ENCODE measurements at places on chromosomes 5 and 9. TPM values are rescaled to one million over a fixed set of nuclear protein-coding genes. Genes with fewer than 3 reads are reported as not detected.

Gene SPEF2
- 0.15 TPM for total RNA-seq

Gene LSM11
- total RNA-seq = 5.4 TPM

Gene PTGES
- 2.5 TPM for total RNA-seq

Gene DOK3
- total RNA-seq = 9.0 TPM

Gene KCNMB1
- total RNA-seq = 0.21 TPM

Gene ARHGEF37
- 1.1 TPM for total RNA-seq

Gene IFNA13
- total RNA-seq = not detected

GRCh38 chr5:141084487-141084989 lies 9.9 kb upstream of the PCDHB2 start:
- H3K4me3 ChIP-seq = peak overlapping the region; percentile 90
- peak overlapping the region; percentile 97 for H3K27ac ChIP-seq
- DNase-seq = peak; percentile 68
- peaks cover 16% of the 10 kb centered on the region for H3K4me1 ChIP-seq
- H3K36me3 ChIP-seq = no peaks in the 10 kb centered on the region

DNA sequence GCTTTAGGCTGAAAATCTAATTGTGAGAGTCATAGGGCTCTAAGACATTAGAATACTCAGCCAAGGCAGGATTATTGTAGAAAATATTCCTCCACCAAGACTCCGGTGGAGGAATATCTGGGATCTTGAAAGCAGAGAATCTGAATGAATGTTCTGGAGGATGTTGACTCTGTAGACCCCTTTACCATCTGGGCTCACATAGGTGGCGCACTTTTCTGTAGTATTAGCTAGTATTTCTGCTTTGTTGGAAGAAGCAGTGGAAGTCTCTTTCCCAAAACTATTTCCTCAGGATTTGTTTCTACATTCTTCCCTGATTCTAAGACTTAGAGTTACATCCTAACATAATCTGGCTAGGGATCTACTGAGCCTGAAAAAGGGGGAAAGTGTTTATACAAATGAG lies 752.4 kb upstream of the SEMA6A start:
- no peak for DNase-seq
- H3K36me3 ChIP-seq = peaks cover 23% of the 10 kb centered on the region
- H3K4me1 ChIP-seq = no peaks in the 10 kb centered on the region
- H3K4me3 ChIP-seq = no peak overlapping the region
- no peak overlapping the region for H3K27ac ChIP-seq
- H3K27me3 ChIP-seq = no peaks in the 10 kb centered on the region

- H3K27ac ChIP-seq = no peak overlapping the region
- H3K4me1 ChIP-seq = no peaks in the 10 kb centered on the region
- no peak overlapping the region for H3K4me3 ChIP-seq
- no peaks in the 10 kb centered on the region for H3K27me3 ChIP-seq
Observed at GRCh38 chr5:3346111-3346820, 249.4 kb upstream of the IRX1 start.

GRCh38 chr5:143073766-143074165 lies 303.6 kb downstream of the ARHGAP26 start:
- peaks cover 29% of the 10 kb centered on the region for H3K36me3 ChIP-seq
- H3K4me1 ChIP-seq = peaks cover 19% of the 10 kb centered on the region
- no peak overlapping the region for H3K4me3 ChIP-seq
- no peak for DNase-seq
- no peaks in the 10 kb centered on the region for H3K27me3 ChIP-seq

GRCh38 chr5:124665625-124666024 lies 80.8 kb downstream of the ZNF608 start:
- no peaks in the 10 kb centered on the region for H3K36me3 ChIP-seq
- H3K27me3 ChIP-seq = peaks cover 9% of the 10 kb centered on the region
- no peak overlapping the region for H3K4me3 ChIP-seq

GRCh38 chr9:124259158-124259808 lies 1.5 kb downstream of the NEK6 start:
- no peaks in the 10 kb centered on the region for H3K36me3 ChIP-seq
- no peak for DNase-seq
- peaks cover 55% of the 10 kb centered on the region for H3K4me1 ChIP-seq
- peak overlapping the region; percentile 87 for H3K4me3 ChIP-seq
- H3K27me3 ChIP-seq = peaks cover 2% of the 10 kb centered on the region

DNA sequence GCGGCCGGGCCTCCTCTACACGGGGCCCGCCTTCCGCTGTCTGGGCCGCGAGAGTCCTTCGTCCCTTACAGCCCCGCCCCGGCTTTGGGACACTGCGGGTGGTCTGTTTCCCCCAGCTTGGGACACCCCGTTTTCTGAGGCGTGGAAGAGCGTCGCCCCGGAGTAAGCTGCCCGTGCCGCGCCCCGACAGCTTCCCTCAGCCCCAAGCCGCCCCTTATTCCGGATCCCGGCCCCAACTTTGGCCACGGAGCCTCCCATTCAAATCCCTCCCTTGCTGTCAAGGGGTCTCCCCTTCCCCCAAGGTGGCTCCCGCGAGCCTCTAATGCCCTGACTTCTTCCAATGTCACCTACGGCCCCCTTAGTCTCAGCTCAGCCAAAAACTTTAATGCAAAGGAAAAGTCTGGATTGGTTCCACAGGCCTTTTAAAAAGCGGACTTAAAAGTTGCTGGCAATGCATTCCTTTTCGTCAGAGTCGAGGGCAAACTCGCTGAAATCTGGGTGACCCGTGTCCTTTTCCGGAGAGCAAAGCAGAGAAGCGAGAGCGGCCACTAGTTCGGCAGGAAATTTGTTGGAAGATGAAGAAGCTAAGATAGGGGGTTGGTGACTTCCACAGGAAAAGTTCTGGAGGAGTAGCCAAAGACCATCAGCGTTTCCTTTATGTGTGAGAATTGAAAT lies 19.8 kb downstream of the EXOSC2 start:
- H3K27ac ChIP-seq = peak overlapping the region; percentile 80
- H3K36me3 ChIP-seq = no peaks in the 10 kb centered on the region
- peak overlapping the region; percentile 93 for H3K4me3 ChIP-seq
- DNase-seq = peak; percentile 42
- H3K27me3 ChIP-seq = no peaks in the 10 kb centered on the region

- no peak overlapping the region for H3K4me3 ChIP-seq
- no peaks in the 10 kb centered on the region for H3K27me3 ChIP-seq
- DNase-seq = no peak
- no peak overlapping the region for H3K27ac ChIP-seq
- peaks cover 34% of the 10 kb centered on the region for H3K4me1 ChIP-seq
Observed at GRCh38 chr5:125483609-125484008, 737.2 kb upstream of the ZNF608 start.

DNA sequence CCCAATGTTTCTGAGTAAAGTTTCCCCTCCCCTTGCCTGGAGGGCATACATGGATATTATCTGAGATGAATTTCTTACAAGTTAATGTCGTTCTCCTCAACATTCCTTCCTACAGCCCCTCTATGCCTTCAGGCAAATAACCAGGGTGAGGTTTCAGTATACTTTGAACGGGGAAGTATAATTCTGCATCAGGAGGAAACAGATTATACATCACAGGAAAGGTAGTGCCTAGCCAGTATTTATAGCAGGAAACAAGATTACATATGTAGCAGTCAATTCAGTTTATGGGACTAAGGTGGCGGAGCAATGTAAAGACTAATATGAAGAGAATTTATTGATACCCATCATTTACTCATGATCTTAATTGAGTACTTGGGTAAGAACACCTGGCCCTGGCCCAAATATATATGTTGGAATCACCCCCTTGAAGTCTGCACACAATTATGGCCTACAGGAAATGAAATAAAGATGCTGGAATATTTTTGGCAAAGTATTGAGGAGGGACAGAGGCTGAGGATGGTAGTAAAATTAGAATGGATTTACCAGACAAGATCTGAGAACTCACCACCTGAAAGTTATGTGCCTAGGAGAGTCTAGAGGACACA lies 661.1 kb downstream of the PTPRD start:
- H3K4me3 ChIP-seq = no peak overlapping the region
- no peak overlapping the region for H3K27ac ChIP-seq
- H3K27me3 ChIP-seq = no peaks in the 10 kb centered on the region
- H3K36me3 ChIP-seq = no peaks in the 10 kb centered on the region
- DNase-seq = no peak

DNA sequence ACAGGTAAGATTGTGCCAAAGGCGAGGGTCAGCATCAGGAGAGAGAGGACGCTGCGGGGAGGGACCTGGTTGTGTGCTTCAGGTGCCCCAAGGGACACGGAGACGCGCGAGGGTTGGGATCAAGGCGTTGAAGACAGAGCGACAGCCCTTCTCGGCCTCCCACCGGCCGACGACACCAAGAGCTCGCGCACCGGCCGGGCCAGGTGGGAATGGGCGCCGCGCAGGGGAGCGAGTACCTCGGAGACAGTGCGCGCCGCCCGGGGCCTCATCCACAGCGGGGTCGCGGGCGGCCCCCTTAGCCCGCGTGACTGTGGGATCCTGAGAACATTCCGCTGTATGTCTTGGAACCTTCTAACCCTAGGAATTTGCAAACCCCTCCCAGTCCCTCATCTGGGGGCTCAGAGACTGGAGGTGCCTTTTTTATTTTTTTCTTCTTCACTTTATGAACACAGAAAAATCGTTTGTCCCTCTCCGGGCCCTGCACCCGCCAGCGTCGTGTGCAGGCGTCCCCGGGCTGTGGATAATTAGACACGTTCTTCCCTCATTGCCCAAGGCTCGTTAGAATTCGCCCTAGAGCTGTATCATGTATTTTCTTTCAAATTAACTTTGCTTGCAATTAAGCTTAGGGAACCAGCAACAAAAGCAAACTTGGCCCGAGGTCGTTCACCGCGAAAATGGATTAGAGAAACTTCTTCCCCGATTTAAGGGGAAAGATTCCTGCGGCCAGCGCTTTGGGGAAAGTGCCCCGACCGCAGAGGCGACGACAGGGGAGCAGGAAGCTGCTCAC lies 4.8 kb downstream of the FOXE1 start:
- DNase-seq = peak; percentile 46
- H3K36me3 ChIP-seq = 0 out of 2 replicates have a peak, but pooled peaks cover 2% of the 10 kb centered on the region
- peaks cover 94% of the 10 kb centered on the region for H3K27me3 ChIP-seq
- peaks cover 30% of the 10 kb centered on the region for H3K4me1 ChIP-seq
- peak overlapping the region; percentile 63 for H3K4me3 ChIP-seq

- H3K4me3 ChIP-seq = no peak overlapping the region
- H3K27ac ChIP-seq = no peak overlapping the region
- no peak for DNase-seq
Observed at GRCh38 chr5:132017316-132017715, 5.9 kb upstream of the ACSL6 start.

DNA sequence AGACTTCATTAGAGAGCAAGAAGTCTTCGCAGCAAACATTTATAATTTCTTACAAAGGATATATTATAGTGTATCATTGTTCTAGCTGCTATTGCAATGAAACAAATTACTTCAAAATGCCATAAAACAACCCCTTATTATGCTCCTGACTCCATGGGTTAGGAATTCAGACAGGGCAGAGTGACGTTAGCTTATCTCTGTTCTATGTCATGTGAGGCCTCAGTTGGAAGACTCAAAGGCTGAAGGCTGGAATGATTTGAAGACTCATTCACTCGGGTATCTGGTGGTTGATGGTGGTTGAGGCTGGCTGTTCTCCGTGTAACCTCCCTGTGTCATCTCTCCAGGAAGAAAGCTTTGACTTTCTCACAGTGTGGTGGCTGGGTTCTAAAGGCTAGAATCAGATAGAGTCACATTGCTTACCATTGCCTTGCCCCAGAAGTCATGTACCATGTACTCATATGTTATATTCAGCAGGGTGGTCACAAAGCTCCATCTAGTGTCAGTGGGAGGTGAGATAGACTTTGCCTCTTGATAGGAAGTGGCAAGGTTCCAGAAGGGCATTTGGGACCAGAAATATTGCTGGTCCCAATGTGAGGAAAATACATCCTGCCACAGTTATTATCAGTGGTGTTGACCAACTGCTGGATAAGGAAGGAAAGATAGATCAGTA lies 226.9 kb downstream of the TMEM38B start:
- no peaks in the 10 kb centered on the region for H3K27me3 ChIP-seq
- peaks cover 7% of the 10 kb centered on the region for H3K36me3 ChIP-seq
- no peak overlapping the region for H3K27ac ChIP-seq
- DNase-seq = no peak

- H3K4me3 ChIP-seq = no peak overlapping the region
- no peaks in the 10 kb centered on the region for H3K4me1 ChIP-seq
- H3K27me3 ChIP-seq = no peaks in the 10 kb centered on the region
- H3K27ac ChIP-seq = no peak overlapping the region
Observed at GRCh38 chr9:35350827-35351549, 138.9 kb upstream of the RUSC2 start.

- H3K4me1 ChIP-seq = peaks cover 6% of the 10 kb centered on the region
- no peaks in the 10 kb centered on the region for H3K36me3 ChIP-seq
- no peak overlapping the region for H3K27ac ChIP-seq
- H3K27me3 ChIP-seq = no peaks in the 10 kb centered on the region
Observed at GRCh38 chr5:172559004-172559932, 81.8 kb upstream of the NEURL1B start.

- no peak for DNase-seq
- no peaks in the 10 kb centered on the region for H3K4me1 ChIP-seq
- H3K27me3 ChIP-seq = no peaks in the 10 kb centered on the region
- no peak overlapping the region for H3K27ac ChIP-seq
Observed at GRCh38 chr5:179124273-179124852, 64.2 kb downstream of the ZNF354C start.

DNA sequence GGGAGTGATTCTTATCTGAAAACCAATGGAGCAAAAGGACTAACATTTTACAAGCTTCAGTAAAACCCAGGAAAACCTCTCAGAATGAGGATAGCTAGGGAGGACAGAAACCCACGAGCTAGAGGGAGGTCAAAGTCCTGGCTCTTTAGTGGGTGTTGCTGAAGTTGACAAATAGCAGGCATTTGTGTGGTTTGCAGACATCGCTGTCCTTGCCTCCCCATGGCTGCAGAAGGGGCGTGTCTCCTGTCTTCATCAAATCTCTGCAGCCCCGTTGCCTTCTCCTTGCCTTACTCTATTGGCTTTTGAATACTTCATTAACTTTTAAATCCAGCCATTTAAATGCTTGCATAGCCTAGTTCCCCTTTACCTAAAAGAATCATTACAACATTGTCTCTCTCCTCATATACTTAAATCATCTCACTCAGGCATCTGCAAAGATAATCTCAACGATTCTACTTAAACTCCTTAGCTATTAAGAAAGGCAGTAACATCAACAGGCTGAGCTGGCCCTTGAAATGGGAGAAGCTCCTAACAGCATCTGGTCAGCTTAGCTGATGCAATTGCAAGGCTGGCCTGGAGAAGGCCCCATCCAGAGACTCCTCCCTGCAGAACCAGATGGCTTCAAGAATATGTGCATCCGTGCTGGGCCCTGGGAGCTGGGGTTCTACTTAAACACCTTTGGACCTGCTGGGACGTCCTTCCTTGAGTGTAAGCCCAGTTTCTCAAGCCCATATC lies 152.8 kb upstream of the TAS2R1 start:
- H3K36me3 ChIP-seq = peaks cover 6% of the 10 kb centered on the region
- H3K27ac ChIP-seq = peak overlapping the region; percentile 10
- no peaks in the 10 kb centered on the region for H3K27me3 ChIP-seq
- H3K4me1 ChIP-seq = peaks cover 7% of the 10 kb centered on the region
- H3K4me3 ChIP-seq = no peak overlapping the region

Data from WTC11 (cell line).